ENCODE measurements at places on chromosomes 12 and 14. TPM values are rescaled to one million over a fixed set of nuclear protein-coding genes. Genes with fewer than 3 reads are reported as not detected.

DNA sequence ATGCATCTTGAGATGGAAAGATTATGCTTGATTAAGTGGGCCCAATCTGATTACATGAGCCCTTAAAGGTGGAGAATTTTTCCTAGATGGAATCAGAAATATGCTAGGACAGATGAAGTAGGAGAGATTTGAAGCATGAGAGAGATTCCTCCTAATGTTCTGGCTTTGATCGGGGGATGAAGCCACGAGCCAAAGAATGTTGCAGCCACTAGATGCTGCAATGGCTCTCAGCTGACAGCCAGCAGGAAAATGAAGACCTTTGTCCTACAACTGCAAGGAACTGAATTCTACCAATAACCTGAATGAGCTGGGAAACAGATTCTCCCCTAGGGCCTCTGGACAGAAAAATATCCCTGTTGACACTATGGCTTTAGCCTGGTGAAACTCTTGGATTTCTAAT lies 82.6 kb upstream of the ATP2B1 start:
- no peak overlapping the region for H3K4me3 ChIP-seq
- H3K4me1 ChIP-seq = no peaks in the 10 kb centered on the region
- no peaks in the 10 kb centered on the region for H3K36me3 ChIP-seq
- no peaks in the 10 kb centered on the region for H3K27me3 ChIP-seq
- DNase-seq = no peak

GRCh38 chr14:49972131-49972671 lies 79.3 kb downstream of the ARF6 start:
- H3K4me3 ChIP-seq = peak overlapping the region; percentile 2
- H3K36me3 ChIP-seq = no peaks in the 10 kb centered on the region
- H3K27me3 ChIP-seq = no peaks in the 10 kb centered on the region
- peaks cover 64% of the 10 kb centered on the region for H3K4me1 ChIP-seq
- peak overlapping the region; percentile 92 for H3K27ac ChIP-seq
- DNase-seq = peak; percentile 67

DNA sequence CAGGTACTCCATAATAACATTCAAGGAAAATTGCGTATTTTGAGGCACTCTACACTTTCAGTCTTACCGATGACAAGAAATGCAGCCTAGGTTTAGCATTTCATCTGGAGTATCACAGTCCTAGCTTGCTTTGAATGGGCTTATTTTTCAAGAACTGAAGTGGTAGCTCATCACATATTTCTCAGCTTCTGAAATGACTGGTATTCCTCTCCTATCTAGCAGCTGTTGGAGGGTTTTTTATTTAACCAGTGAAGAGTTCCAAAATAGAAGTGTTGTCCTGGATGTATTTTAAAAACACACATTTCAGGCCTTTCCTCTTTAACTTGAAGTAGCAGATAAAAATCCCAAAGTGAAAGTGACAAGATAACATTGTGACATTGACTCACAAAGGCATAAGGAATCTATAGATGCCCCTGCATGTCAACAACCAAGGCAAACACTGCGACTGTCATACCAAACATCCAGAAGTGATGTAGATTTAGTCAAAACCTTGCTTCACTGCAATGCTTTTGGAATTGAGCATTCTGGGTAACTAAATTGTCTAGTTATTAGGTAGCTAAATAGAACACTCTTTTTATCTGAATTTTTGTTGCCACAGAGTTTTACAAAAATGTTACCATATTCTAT lies 182.2 kb upstream of the FBXO33 start:
- H3K36me3 ChIP-seq = no peaks in the 10 kb centered on the region
- H3K27ac ChIP-seq = no peak overlapping the region
- no peak for DNase-seq
- H3K4me3 ChIP-seq = no peak overlapping the region
- H3K4me1 ChIP-seq = no peaks in the 10 kb centered on the region

DNA sequence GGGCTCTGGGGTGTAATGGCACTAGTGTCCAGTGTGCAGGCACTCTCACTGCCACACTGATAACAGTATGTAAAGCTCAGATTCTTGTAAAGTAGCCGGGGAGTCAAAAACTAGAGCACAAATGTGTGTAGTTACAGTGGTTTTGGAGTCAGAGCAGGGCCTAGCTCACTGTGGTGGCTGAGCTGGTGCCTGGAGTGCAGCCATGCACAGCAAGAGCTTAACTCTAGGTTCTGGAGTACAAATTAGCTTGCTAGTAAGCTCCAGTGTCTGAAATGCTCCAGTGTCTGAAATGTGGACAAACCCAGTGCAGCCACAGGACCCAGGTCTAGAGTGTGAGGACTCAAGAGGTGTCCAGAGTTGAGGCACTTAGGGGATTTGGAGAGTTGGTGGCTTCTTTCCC lies 149.2 kb downstream of the MSRB3 start:
- no peak overlapping the region for H3K4me3 ChIP-seq
- DNase-seq = no peak
- H3K36me3 ChIP-seq = no peaks in the 10 kb centered on the region
- no peaks in the 10 kb centered on the region for H3K27me3 ChIP-seq
- no peaks in the 10 kb centered on the region for H3K4me1 ChIP-seq

DNA sequence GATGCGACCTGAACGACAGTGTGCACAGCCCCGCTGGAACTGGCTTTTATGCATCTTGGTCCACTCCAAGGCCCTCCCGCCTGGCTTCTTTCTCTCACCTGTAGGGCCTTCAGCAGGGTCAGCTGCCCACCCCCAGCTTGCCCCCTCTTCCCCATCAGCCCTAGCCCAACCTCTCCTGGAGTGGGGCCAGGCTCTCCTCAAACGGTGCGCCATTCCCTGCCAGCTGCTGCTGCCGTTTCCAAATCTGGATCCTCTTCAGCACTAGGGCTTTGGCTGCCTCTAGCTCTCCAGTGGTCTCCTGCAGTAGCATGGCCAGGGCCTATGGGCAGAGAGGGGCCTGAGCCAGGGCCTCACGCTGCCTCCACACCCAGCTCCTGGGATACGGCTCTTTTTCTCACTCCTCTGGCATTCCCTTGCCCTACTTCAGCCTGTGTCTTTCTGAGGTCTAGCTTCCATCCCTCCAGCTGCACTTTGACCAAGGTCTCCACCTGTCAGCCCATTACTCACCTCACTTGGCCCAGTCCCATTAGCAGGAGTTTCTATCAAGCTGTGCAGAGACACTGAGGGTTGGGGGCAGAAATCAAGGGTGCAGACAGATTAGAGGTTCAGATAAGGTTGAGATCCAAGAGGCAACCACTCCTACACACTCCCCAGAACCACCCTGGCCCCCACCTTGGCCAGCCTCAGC lies 5.0 kb downstream of the STAT6 start:
- no peak overlapping the region for H3K4me3 ChIP-seq
- no peak overlapping the region for H3K27ac ChIP-seq
- DNase-seq = no peak
- H3K36me3 ChIP-seq = peaks cover 20% of the 10 kb centered on the region

Gene OTX2
- not detected for total RNA-seq

DNA sequence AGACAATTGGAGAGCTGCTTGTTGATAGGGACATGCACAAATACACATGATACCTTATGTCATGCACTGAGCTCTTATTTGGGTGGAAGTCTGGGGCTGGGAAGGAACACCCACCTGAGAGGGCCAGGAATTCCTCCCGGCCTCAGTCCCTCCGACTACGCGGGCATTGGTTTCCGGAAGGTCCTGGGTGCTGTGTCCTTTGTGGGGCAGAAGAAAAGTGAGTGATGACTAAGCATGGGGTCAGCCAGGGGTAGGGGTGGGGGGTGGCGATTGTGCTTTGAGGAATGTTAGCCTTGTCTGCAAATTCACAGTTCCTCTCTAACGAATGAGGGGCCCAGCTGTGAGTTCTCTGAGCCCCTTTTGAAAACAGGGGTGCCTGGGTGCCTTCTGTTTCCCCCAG lies 798 bp downstream of the CELA1 start:
- H3K27ac ChIP-seq = no peak overlapping the region
- DNase-seq = no peak
- H3K36me3 ChIP-seq = no peaks in the 10 kb centered on the region
- H3K4me1 ChIP-seq = peaks cover 7% of the 10 kb centered on the region
- no peak overlapping the region for H3K4me3 ChIP-seq
- H3K27me3 ChIP-seq = no peaks in the 10 kb centered on the region

GRCh38 chr14:79021766-79022165 lies 851.6 kb downstream of the NRXN3 start:
- DNase-seq = no peak
- H3K4me3 ChIP-seq = no peak overlapping the region
- no peak overlapping the region for H3K27ac ChIP-seq

DNA sequence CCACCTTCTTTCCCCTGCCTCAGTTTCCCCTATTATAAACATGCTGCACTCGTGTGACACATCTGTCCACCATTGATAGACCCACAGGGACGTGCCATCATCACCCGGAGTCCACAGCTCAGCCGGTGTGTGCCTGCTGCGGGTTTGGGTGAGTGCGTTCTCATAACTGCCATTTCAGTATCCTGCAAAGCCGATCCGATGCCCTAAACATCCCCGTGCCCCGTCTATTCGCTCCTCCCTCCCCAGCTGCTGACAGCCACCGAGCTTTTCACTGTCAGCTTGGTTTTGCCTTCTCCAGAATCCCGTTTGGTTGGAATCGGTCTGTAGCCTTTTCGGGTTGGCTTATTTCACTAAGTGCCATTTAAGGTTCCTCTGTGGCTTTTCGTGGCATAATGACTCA lies 3.9 kb downstream of the LRCOL1 start:
- H3K27ac ChIP-seq = no peak overlapping the region
- no peaks in the 10 kb centered on the region for H3K36me3 ChIP-seq
- no peak overlapping the region for H3K4me3 ChIP-seq
- H3K27me3 ChIP-seq = peaks cover 81% of the 10 kb centered on the region
- no peaks in the 10 kb centered on the region for H3K4me1 ChIP-seq

Gene GDF3
- total RNA-seq = not detected

DNA sequence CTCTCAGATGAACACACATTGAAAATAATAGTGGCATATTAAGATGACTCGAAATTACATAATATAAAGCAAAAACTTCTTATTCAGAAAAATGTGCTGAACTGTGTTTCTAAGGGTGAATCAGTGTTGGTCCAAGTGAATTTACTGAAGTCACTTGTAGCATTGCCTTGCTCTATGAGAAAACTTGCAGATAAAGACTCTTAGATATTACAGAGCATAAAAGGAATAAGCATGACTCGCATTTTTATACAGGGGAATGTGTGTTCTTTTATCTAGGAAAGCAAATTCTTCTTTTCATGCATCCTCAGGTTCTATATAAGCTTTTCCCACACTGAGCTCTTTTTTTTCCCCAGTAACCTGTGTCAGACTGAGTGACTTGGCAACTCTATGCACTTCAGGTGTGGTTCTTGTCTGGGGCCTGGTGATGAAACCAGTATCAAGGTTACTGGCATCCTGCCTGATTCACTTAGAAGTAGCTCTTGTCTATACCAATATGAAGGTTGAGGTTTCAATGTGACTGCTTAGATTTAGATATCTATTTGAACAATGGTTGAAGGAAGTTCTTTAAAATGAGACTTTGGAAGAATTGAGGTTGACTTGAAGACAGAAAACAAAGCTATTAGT lies 76.1 kb downstream of the OTOGL start:
- H3K4me1 ChIP-seq = no peaks in the 10 kb centered on the region
- DNase-seq = no peak
- H3K36me3 ChIP-seq = no peaks in the 10 kb centered on the region
- no peak overlapping the region for H3K4me3 ChIP-seq

Gene ADAMTS20
- total RNA-seq = not detected

Gene OTOGL
- 0.32 TPM for total RNA-seq

- no peak overlapping the region for H3K27ac ChIP-seq
- no peaks in the 10 kb centered on the region for H3K27me3 ChIP-seq
- H3K4me1 ChIP-seq = no peaks in the 10 kb centered on the region
- DNase-seq = no peak
Measured at GRCh38 chr12:67315661-67316060, 46.5 kb downstream of the CAND1 start.

DNA sequence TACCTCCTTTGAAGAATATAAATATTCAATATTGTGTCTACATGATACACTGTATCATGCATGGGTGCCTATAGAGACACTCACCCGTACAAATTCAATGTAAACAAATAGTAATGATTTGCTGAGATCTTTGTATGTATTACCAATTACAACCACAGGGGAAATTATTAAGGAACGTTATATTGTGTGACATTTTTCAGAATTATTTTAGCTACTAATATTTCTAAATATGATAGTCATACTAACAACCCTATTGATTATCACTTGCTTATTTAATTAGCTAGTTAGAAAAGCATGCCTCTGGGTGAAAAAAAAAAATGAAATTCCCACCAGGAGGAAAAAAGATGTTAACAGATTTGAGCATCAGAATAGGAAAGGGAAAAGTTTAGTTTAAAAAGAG lies 2.1 kb downstream of the SOX5 start:
- H3K27me3 ChIP-seq = peaks cover 30% of the 10 kb centered on the region
- H3K4me3 ChIP-seq = no peak overlapping the region
- DNase-seq = no peak
- H3K27ac ChIP-seq = no peak overlapping the region
- H3K36me3 ChIP-seq = no peaks in the 10 kb centered on the region
- H3K4me1 ChIP-seq = peaks cover 6% of the 10 kb centered on the region

DNA sequence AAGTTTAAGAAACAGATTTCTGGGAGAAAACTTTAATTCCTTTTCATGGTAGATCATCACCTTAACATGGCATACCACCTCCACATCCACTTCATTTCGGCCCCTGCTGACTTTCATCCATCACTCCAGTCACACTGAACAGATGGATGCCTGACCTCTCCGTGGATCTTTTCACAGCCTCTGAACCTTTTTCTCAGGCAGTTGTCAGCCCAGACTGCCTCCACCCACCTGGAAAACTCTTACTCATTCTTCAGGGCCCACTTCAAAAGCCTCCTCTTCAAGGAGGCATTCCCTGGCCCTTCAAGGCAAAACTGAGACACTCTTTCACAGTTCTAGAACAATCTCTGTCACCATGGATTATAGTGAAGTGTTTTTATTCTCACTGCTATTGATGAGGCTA lies 52.9 kb downstream of the GXYLT1 start:
- DNase-seq = no peak
- no peaks in the 10 kb centered on the region for H3K27me3 ChIP-seq
- H3K4me3 ChIP-seq = no peak overlapping the region
- H3K4me1 ChIP-seq = no peaks in the 10 kb centered on the region
- H3K27ac ChIP-seq = no peak overlapping the region

GRCh38 chr14:75318353-75318752 lies 39.7 kb downstream of the FOS start:
- H3K4me1 ChIP-seq = peaks cover 12% of the 10 kb centered on the region
- DNase-seq = no peak
- no peaks in the 10 kb centered on the region for H3K27me3 ChIP-seq
- no peak overlapping the region for H3K27ac ChIP-seq
- no peak overlapping the region for H3K4me3 ChIP-seq
- H3K36me3 ChIP-seq = no peaks in the 10 kb centered on the region

GRCh38 chr14:102551995-102552705 lies 40.3 kb upstream of the RCOR1 start:
- H3K36me3 ChIP-seq = no peaks in the 10 kb centered on the region
- no peaks in the 10 kb centered on the region for H3K27me3 ChIP-seq
- DNase-seq = peak; percentile 67
- H3K27ac ChIP-seq = peak overlapping the region; percentile 14
